ENCODE measurements at places on chromosomes 7 and 10.

DNA sequence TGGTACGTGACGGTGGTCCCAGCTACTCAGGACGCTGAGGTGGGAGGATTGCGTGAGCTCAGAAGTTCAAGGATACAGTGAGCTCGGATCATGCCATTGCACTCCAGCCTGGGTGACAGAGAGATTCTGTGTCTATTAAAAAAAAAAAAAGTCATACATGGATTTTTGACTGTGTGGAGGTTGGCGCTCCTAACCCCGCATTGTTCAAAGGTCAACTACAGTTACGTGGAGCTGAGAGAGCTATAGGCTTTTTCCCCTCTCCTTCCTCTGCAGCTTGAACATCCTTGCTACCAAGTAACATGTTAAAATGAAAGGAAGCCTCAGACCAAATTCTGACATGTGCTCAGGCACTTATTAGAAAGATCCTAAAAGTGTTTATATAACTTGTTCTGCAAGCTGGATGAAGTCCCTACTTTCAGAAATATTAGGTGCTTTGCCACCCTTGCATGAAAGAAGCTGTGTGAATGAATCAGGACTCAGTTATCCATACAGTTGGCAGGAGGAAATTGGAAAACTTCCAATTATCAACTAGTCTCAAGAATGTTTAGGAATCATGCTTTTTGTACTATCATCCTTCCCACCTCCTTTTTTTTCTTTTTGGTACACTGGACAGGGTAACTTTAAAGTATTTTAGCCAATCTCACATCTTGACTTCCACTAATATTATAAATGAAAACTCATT is 12.5 kb upstream of the ST7 start:
- H3K4me3 ChIP-seq = no peak overlapping the region
- ATAC-seq = no peak
- H3K27me3 ChIP-seq = peaks cover 10% of the 10 kb centered on the region

GRCh38 chr7:28761505-28761904 is 196.6 kb downstream of the TRIL start:
- no peak for ATAC-seq
- no peaks in the 10 kb centered on the region for H3K36me3 ChIP-seq
- no peaks in the 10 kb centered on the region for H3K27me3 ChIP-seq
- H3K27ac ChIP-seq = no peak overlapping the region
- no peak overlapping the region for H3K4me3 ChIP-seq

GRCh38 chr10:119507115-119507514 is 35.4 kb downstream of the RGS10 start:
- peaks cover 24% of the 10 kb centered on the region for H3K4me1 ChIP-seq
- no peak for ATAC-seq
- no peak overlapping the region for H3K27ac ChIP-seq
- H3K4me3 ChIP-seq = no peak overlapping the region
- H3K36me3 ChIP-seq = peaks cover 99% of the 10 kb centered on the region
- H3K27me3 ChIP-seq = no peaks in the 10 kb centered on the region

- ATAC-seq = no peak
- H3K27ac ChIP-seq = no peak overlapping the region
- H3K27me3 ChIP-seq = peaks cover 15% of the 10 kb centered on the region
Measured at GRCh38 chr10:132021504-132022143, 39.9 kb upstream of the BNIP3 start.

GRCh38 chr7:3042861-3043489 is 692 bp downstream of the CARD11 start:
- H3K4me3 ChIP-seq = peak overlapping the region; percentile 93
- peak; percentile 81 for ATAC-seq
- no peaks in the 10 kb centered on the region for H3K27me3 ChIP-seq

GRCh38 chr7:150363872-150364271 is 4.8 kb upstream of the REPIN1 start:
- H3K27me3 ChIP-seq = no peaks in the 10 kb centered on the region
- no peak for ATAC-seq
- H3K27ac ChIP-seq = no peak overlapping the region
- no peak overlapping the region for H3K4me3 ChIP-seq

DNA sequence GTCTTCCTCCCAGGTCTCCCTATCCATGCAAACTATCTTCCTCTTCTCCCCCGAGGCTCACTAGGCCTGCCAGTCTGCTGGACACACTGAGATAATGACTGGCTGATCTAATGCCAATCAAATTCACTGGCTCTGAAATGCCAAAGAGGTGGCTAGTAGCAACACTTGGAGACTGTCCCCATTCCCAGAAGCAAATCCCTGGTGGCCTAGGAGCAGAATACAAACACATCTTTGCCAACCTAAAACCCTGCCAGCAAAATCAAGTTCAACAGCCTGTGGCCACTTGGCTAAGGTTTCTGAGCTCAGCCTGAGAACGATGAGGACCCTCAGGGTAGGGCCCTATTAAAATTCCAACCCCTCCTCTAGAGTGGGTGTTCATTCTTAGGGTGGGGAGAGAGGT is 46.6 kb downstream of the SH3PXD2A start:
- peaks cover 5% of the 10 kb centered on the region for H3K4me1 ChIP-seq
- peaks cover 2% of the 10 kb centered on the region for H3K27me3 ChIP-seq
- H3K27ac ChIP-seq = no peak overlapping the region
- no peak for ATAC-seq
- H3K36me3 ChIP-seq = no peaks in the 10 kb centered on the region
- H3K4me3 ChIP-seq = no peak overlapping the region

DNA sequence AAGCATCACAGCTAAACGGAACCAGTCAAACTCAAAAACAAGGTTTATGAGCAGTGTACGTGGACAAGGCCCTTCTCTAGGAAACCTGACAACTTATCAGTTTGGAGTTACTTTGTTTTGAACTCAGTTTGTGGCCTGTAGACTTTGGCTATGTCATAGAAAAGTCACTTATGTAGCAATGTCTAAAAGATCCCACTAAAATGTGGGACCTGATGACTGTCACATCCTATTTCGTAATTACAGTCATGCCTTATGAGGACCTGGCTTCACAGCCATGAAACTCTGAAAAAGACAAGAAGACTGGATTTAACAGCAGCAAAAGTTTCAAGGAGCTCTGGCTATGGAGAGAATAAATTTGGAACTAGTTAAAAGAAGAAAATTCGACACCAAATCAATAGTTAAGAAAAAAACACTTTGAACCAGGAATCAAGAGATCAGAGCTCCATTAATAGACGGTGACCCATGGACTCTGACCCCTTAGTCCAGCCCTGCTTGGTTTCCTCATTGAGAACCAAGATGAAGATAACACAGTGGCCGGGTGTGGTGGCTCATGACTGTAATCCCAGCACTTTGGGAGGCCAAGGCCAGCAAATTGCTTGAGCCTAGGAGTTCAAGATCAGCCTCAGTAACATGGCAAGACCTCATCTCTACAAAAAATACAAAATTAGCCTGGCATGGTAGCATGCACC is 204.3 kb downstream of the SFMBT2 start:
- no peak for ATAC-seq
- peaks cover 11% of the 10 kb centered on the region for H3K4me1 ChIP-seq
- no peak overlapping the region for H3K27ac ChIP-seq
- no peaks in the 10 kb centered on the region for H3K27me3 ChIP-seq

GRCh38 chr10:25902002-25902401 is 32.0 kb upstream of the MYO3A start:
- H3K4me3 ChIP-seq = no peak overlapping the region
- no peak overlapping the region for H3K27ac ChIP-seq
- no peaks in the 10 kb centered on the region for H3K4me1 ChIP-seq
- ATAC-seq = no peak
- peaks cover 16% of the 10 kb centered on the region for H3K27me3 ChIP-seq

DNA sequence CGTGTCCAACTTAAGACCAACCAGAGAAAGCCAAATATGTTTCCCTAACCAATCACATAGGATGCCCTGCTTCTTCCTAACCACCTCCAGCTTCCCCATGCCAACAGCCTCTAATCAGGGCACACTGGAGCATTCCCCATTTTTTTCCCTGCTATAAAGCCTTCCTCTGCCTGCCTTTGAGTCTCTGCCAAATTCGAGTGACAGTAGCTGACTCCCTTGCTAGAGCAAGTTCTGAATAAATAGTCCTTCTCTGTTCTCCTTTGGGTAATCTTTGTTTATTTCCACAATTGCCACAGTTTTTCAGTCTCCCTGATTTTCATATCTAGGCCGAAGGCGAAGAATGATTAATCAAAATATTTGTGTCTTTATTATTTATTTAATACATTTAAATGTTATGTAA is 96.7 kb downstream of the ANLN start:
- H3K4me3 ChIP-seq = no peak overlapping the region
- no peak for ATAC-seq
- H3K4me1 ChIP-seq = no peaks in the 10 kb centered on the region

- H3K4me3 ChIP-seq = no peak overlapping the region
- no peaks in the 10 kb centered on the region for H3K4me1 ChIP-seq
- no peaks in the 10 kb centered on the region for H3K27me3 ChIP-seq
- ATAC-seq = no peak
- no peak overlapping the region for H3K27ac ChIP-seq
- no peaks in the 10 kb centered on the region for H3K36me3 ChIP-seq
Measured at GRCh38 chr10:88477343-88478085, 105.6 kb downstream of the RNLS start.

- H3K36me3 ChIP-seq = no peaks in the 10 kb centered on the region
- no peak for ATAC-seq
- no peak overlapping the region for H3K27ac ChIP-seq
Measured at GRCh38 chr7:143439866-143440265, 3.4 kb upstream of the TAS2R60 start.

GRCh38 chr7:80844916-80845315 is 73.9 kb downstream of the SEMA3C start:
- H3K4me1 ChIP-seq = no peaks in the 10 kb centered on the region

DNA sequence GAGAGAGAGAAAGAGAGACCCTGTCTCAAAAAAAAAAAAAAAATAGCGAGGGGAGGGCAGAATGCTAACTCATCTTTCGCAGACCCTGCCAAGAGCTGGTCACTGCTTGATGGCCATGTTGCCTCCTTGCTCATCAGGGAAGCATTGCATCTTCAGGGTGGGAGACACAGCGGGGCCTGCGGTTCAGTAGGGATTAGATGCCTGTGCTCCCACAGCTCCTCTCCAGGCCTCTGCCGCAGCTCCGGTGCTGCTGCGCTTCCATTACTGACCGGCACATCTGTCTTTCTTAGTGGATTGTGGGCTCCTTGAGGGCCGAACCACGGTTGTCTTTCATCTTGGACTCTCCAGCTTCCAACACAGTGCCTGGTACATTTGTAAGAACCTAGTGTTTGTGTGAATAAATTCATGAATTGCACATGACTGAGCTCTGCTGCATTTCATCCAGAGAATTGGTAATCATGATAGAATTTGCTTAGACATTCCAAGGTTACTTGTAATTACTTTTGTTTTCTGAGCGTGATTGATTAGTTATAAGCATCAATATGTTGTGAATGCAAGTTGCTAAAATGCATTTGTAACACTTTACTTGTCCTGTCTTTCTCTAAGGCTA is 16.8 kb downstream of the HK1 start:
- no peak for ATAC-seq
- no peaks in the 10 kb centered on the region for H3K36me3 ChIP-seq
- no peak overlapping the region for H3K4me3 ChIP-seq
- H3K4me1 ChIP-seq = no peaks in the 10 kb centered on the region
- H3K27ac ChIP-seq = no peak overlapping the region
- H3K27me3 ChIP-seq = no peaks in the 10 kb centered on the region

DNA sequence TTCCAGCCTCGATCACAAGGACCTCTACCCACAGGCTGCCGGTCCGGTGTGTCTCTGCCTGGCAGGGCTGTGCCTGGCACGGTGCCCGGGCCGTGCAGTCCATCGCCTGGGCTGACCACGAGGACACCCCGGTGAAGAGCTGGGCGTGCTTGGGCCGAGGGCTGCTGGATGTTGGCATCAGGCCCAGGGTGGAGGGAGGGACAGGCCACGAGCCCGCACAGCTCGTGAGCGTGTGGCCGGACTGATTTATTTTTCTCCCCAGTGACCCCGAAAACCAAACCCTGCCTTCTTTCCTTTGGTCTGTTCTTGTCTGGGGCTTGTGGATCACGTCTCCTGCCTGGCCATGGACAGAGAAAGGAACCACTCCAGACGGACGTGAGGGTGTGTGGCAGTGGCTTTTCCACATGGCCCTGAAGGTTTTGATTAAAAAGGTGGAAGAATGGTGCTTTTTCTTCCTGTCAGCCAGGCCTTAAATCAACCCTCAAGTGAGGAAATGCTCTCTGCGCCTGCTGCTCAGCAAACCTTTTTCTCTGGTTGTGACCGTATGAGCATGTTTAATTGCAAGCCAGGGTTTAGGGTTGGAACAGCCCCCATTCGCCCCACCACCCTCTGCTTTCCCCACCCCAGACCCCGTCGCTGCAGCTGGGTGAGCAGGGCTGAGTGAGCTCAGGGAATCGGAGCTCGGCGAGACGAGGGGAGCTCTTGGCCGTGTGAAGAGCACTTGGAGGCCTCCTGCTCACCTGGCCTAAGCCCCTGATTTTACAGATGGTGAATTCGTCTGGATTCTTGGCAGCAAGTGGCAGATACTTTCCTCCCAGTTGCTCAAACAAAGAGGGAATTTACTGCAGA is 130.1 kb downstream of the RGS10 start:
- no peak overlapping the region for H3K27ac ChIP-seq
- H3K27me3 ChIP-seq = no peaks in the 10 kb centered on the region
- no peak for ATAC-seq
- H3K4me3 ChIP-seq = no peak overlapping the region

DNA sequence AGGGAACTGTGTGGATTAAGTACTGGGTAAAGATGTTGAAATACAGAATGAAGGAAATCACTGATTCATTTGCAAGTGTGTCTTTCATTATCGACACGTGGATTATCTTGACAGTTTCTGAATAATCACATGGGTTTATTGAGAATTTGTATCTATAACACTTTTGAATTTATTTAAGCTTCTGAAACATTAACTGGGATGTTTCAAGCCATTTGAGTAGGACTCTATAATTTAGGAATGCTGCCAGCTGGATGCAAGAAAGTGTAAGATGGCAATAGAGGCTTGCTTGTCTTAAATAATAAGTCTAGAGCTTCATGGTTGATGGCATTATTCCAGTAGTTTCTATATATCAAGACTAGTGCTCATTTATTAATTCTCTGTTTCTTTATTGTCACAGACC is 1100.7 kb upstream of the GHITM start:
- no peak for ATAC-seq
- H3K27ac ChIP-seq = no peak overlapping the region
- no peaks in the 10 kb centered on the region for H3K36me3 ChIP-seq

GRCh38 chr7:157337316-157338149 is 729 bp downstream of the DNAJB6 start:
- H3K4me1 ChIP-seq = peaks cover 16% of the 10 kb centered on the region
- peak; percentile 76 for ATAC-seq
- peak overlapping the region; percentile 94 for H3K27ac ChIP-seq
- H3K27me3 ChIP-seq = no peaks in the 10 kb centered on the region
- H3K4me3 ChIP-seq = peak overlapping the region; percentile 97
- peaks cover 56% of the 10 kb centered on the region for H3K36me3 ChIP-seq

DNA sequence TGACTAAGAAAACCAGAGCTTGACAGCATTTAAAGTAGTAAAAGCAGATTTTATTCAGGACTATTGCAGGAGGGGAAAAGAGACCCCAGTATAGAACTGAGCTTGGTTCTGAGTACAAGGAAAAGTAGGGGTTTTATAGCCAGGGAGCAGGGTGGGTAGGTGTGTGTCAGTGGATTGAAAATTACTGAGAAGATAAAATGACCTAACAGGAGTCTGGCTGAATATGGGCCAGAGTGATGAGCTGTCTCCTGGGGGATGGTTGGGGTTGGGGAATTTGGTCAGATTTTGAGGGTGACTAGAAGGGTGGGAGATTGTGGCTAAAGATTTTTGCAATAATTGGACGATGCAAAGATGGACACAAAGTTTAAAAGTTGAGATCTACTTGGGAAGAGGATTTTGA is 114.0 kb downstream of the ST7 start:
- no peak overlapping the region for H3K27ac ChIP-seq
- ATAC-seq = no peak
- peaks cover 9% of the 10 kb centered on the region for H3K4me1 ChIP-seq

- no peaks in the 10 kb centered on the region for H3K4me1 ChIP-seq
- no peak overlapping the region for H3K27ac ChIP-seq
- ATAC-seq = no peak
- peaks cover 9% of the 10 kb centered on the region for H3K27me3 ChIP-seq
- no peaks in the 10 kb centered on the region for H3K36me3 ChIP-seq
Measured at GRCh38 chr7:157807510-157807909, 470.7 kb downstream of the DNAJB6 start.

All from activated T-helper 17 cell treated with anti-CD3 and anti-CD28 coated beads, Interleukin-2, amount 50 U/mL, for 72 hours (primary cell).